ENCODE measurements at places on chromosomes 7 and 10.

GRCh38 chr7:31027161-31027965 is 24.7 kb upstream of the ADCYAP1R1 start:
- no peak for DNase-seq

DNA sequence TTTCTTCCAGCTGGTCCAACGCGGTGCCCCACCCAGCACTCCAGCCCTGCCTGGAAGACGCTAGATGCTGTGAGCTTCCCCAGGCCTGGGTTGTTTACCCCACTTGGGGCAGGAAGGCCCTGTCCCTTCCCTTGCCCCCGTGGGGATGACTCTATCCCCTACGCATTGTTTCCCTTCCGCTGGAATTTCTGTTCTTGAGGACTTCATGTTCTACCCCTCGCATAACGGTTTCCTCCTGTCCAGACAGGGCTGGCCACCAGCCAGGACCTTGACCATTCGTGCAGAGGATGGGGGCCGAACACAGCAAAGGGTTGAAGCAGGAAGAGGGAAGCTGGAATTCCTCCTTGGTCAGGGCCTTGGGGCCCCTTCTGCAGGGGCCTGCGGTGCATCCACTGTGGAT is 14.7 kb upstream of the SERPINE1 start:
- DNase-seq: no peak

DNA sequence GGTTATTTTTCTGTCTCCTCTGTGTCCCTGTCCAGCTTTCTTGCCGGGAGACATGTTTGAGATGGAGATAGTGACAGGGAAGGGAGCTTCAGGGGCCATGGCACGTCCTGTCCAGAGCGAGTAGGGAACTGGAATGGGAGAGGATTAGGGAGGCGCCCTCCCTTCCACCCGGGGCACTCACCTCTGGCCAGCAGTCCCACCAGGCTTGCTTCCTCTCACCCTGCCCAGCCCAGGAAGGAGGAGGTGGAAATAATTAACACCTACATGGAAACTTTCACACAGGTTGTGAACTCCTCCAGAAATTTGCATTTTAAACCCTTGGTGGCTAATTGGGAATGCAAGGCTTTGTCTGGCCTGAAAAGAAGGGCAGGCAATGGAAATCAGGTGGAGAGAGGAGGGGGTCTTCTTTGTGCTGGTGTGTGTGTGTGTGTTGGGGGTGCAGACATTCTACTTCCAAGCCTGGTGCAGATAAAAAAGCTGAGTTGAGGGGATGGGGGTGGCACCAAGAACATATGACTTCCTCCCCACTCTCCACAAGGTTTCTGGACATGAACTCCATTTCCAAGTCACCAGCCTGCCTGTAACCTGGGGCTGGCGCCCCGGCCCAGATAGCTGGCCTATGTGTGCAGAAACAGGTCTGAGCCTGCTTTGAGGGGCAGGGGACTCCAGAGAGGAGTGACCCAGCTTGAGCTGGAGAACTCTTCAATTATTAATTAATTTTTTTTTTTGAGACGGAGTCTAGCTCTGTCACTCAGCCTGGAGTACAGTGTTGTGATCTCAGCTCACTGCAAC is 199.4 kb downstream of the CYP26A1 start:
- no peak for DNase-seq

DNA sequence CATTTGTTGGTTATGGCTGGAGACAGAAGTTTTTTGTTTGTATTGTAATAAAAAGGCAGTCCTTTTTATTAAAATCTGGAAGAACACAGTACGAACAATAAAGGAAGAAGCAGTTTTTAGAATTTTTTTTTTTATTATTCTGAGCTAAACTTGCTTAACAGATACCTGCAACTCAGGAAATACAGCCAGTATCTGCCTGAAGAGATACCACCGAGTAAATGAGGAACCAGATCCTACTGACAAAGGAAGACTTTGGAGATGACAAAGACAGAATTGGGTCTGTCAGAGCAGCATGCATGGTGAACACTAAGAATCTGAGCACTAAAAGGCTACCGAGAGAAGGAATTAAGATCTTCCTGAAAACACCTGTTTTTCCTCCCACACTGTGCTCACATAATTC is 1335.9 kb upstream of the SORCS1 start:
- no peak for DNase-seq

DNA sequence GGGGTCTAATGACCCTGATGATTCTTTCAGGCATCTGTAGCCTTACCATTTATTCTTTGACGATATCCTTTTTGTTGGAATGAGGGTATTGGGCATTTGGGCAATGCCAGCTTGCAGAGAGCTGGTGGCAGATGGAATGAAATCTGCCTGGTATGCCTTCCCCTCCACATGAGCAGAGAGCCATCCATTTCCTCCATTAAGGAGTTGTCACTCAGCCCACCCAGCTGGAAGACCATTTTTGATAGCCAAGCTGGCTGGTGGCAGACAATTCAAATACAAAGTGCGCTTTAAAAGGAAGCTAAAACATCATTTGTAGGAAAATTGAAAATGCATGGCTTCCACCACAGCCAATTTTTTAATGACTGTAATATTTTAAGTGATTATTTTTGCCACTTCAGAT is 240.1 kb upstream of the SLC26A5 start:
- DNase-seq: no peak

- no peak for DNase-seq
Observed at GRCh38 chr7:140881507-140882228, 43.1 kb downstream of the BRAF start.

GRCh38 chr7:140281960-140282359 is 105.2 kb upstream of the KDM7A start:
- no peak for DNase-seq

DNA sequence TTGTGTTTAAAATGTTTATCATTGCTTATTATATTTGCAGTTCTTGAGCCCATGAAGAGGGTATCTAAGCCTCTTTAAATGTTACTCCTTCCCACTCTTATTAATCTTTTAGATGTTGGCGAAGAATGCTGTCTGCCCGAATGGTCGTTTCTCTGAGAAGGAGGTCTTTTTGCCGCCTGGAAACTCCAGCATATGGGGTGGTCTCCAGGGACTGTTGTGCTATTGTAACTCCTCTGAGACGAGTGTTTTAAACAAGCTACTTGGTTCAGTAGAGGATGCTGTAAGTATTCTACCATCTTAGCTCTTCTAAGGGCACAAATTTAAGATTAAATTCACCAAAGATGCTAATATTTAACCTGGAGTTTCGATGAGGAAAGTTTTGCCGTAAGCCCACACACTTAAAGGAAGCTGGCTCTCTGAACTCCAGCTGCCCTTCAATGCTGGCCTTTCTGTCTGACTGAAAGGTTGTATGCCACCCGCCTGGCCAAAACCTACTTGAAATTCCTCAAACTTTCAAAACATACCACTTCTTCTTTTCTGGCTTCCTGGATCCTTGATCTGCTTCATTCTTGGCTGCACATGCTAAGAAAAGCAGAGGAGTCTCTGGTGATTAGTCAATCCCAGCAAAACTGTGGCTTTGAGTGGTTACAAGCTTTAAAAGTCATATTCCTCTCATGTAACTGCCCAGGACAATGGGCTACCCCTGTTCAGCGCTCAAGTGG is 74.7 kb downstream of the ABCA13 start:
- no peak for DNase-seq

DNA sequence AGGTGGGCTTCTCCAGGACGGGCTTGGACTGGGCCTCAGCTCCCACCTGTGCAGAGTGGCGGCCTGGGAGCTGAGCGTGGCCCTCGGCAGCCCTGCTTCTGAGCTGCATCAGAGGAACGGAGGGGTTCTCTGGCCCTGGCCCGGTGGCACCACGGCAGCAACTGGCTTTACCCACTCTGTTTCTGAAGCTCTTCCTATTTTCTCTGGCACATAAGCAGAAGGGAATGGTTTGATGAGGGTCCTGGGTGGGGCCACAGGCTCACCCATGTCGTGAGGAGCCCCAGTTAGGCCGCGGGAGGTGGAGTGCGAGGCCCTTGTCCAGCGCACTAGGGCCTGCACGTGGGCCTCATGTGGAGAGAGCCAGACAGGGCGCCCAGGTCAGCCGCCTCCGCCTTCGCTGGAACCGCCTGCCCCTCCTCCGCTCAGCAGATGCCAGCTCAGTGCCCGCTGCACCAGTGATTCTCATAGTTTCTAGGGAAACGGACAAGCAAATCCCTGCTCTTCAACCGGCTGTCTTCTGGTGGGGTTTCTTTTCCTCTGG is 284.0 kb downstream of the CELF2 start:
- DNase-seq: no peak

- no peak for DNase-seq
Observed at GRCh38 chr10:69010151-69010640, 21.6 kb downstream of the KIFBP start.

DNA sequence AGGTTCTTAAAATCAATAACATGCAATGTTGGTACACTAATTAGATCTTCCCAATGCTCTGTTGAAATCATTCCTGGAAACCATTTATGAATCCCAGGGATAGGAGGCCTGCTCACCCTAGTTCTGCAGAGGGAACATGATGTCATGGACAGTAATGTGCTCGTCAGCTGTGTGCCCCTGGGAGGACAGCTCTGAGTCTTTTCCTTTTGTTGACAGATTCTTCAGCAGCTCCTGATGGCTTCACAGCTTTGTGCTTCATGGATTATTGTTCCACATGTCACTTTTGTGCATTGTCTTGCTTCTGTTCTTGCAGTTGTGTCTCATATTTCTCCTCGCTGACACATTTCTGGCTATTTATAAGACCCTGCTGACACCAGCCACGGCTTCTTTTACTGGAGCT is 367.5 kb downstream of the CCSER2 start:
- no peak for DNase-seq

GRCh38 chr7:149662591-149663095 is 110.7 kb downstream of the ZNF467 start:
- DNase-seq: peak; percentile 60

- DNase-seq: no peak
Observed at GRCh38 chr7:130999926-131000325, 265.9 kb upstream of the KLF14 start.

GRCh38 chr10:112767156-112767555 is 182.9 kb upstream of the TCF7L2 start:
- no peak for DNase-seq

DNA sequence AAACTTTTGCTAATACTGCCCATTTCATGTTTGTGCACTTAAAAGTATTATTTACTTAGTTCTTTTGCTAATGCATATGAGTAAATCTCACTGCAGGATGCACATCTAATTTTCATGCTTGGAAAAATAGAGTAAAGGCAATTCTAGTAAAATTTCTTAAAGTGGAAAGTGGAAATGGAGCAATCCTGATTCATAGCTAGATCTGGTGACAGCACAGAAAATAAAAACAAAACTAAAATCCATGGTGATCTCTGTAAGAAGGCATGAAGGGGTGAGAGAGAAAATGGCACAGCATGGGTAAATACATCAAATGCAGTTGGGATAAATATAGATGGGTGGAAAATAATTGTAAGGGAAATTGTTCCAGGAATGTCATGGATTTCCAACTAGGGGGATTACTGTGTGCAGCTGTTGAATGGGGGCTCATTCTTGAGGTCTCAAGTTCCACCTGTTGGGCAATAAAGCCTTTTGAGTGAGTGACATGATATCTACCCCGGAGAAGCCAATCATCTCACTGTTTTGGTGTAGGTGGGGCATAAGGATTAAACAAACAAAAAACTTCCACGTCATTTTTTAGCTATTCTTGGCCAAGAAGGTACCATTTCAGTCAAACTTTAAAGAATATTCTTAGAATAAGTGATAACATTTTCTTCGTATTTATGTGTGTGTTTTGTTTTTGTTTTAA is 1.7 kb upstream of the MCU start:
- no peak for DNase-seq

- DNase-seq: no peak
Observed at GRCh38 chr7:98228801-98229200, 17.6 kb downstream of the BHLHA15 start.

- DNase-seq: no peak
Observed at GRCh38 chr7:146645383-146645976, 528.9 kb downstream of the CNTNAP2 start.

GRCh38 chr7:43553999-43554398 is 28.9 kb upstream of the STK17A start:
- no peak for DNase-seq

DNA sequence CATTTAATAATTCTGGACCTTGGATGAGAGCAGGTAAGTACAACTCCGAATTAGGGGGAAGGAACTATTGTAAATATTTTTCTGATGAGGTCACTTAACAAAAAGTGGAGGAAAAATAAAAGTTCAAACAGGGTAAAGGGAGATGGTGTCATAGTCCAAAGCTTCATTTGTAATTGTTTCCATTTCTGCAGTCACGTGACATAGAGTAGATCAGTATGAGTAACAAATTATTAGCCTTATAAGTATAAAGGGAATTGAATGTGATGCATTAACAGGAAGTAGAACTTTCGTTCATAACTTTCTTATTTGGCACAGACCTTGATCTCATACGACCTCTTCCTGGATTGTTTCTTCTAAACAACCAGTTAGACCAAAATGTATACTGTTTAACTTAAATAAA is 347.2 kb upstream of the TPK1 start:
- no peak for DNase-seq

- no peak for DNase-seq
Observed at GRCh38 chr10:76719006-76719405, 918.6 kb downstream of the KCNMA1 start.

DNA sequence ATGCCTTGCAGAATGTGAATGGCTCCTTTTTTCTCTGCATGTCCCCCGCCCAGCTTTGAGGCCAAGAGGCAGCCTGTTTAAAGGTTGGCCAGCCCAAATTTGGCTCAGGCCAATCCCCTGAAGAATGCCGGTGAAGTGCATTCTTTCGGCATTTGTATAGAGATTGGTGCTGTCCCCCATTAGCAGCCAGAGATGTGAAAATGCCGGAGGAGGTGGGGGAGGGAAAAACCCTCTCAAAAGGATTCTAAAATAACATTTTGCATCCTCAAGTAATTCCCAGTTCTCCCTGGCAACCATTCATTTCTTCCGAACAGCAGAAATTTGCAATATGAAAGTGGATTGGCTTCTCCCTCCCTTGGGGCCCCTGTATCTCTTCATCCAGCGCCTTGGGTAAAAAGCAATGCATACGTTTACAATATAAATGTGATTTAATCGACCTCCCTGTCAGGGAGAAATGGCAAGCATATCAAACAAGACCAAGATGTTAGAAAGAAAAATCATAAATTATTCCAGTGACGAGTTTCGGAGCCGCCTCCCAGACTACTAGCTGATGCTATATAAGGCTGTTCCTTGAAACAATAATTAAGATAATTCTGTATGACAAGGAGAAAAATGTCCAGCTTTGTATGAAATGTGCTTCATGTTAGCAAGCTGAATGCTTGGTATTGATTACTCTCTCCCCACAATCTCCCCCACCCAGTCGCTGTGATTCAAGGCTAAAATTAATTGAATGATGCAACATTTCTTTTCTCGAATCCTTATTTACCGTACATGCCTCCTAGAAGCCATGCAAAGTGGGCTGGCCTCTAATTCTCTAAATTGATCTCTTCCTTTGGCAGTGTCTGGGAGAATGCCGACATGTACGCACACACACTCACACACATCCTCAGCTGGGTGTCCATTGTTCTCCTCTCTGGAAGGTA is 323.7 kb downstream of the RPS24 start:
- no peak for DNase-seq

- DNase-seq: no peak
Observed at GRCh38 chr10:71837098-71837827, 13.8 kb downstream of the PSAP start.

DNA sequence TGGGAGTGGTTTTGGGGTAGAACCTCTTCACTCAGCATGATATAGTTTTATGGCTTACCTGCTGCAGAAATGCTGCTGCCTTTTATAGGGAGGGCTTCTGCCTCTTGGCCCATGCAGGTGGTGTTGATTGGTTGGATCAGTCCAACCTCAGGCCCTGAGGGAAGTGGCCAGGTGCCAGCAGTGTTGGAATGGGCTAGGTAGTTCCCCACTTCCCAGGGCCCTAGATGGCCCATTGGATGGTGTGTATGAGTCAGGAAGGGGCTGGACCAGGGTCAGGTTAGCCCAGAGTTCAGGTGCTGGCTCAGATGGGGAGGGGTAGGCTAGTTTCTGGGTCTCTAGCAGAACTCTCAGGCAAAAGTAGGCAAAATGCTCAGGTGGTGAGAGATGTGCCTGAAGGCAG is 455.5 kb downstream of the CCSER2 start:
- no peak for DNase-seq
